ENCODE measurements at places on chromosomes 7 and 10.

GRCh38 chr7:83849131-83849530 is 200.2 kb upstream of the SEMA3E start:
- DNase-seq = no peak

DNA sequence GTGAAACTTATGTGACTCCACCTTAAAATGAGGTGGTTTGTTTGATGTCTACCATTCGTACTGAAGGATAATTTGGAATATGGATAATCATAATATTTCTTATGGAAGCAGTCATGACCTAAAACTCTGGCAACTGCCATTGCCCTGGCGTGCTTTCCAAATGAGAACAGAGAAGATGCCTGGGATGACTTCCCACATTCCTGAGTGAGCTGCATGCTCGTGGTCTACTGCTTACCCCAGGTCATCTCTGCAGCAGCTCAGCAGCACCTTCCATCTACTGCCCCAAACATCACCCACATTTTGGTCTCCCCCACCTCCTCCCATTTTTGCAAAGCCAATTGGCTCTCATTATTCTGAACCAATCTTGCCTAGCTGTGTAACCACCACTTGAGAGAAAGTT is 40.1 kb downstream of the LYZL1 start:
- DNase-seq = no peak

DNA sequence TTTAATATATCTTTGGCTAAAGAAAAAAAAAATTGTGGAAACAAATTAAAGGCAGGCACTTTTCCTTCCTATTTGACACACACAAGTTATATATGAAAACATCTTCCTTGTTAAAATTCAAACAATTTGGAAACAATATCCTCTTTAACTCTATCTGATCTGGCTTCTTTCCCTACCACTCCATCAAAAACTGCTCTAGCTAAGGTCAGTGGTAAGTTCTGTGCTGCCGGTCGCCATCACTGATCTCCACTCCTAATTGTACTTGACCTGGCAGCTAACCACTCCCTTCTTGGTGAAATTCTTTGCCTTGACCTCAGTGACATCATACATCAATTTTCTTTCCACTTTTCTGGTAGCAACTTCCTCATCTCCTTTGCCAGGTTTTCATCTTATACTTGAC is 47.9 kb upstream of the MRLN start:
- DNase-seq = no peak

DNA sequence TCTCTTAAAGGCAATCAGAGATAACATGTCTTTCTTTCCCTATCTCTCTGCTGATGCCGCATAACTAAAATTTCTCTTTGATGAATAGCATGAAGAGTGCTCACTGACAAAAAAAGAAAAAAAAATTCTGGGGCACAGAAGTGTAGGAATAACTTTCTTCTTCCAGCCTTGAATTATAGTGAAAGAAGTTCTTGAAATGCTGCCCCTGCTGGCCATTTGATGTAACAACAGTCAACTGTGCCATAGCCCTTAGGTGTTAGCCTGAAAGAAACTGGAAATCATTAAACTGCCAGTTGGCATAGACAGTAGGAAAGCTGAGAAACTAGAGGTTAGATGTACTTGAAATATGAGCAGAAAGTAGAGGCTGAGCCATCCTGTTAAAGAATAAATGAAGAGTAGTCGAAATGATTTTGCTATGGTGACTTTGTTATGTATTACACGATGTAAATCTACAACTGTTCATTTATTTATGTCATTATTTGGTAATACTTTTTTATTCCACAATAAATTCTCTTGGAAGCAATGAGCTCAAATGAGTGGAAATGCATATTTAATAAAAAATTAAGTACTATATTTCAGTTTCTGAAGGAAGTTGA is 48.3 kb upstream of the FAM171A1 start:
- DNase-seq = no peak

DNA sequence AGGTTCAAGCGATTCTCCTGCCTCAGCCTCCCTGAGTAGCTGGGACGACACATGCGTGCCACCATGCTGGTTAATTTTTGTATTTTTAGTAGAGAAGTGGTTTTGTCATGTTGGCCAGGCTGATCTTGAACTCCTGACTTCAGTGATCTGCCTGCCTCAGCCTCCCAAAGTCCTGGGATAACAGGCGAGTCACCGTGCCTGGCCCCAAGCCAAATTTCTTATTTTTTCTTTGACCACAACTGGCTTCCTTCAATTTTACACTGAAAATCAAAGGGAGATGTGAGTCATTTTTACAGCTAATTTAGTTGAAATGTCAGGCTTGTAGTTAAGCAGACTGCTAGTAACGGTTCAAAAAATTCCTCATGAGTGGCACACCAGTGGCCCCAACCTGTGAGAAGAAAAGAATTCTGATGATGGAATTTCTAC is 7.8 kb downstream of the RNF216 start:
- no peak for DNase-seq

- DNase-seq = peak; percentile 21
Measured at GRCh38 chr10:93006435-93007039, 54.1 kb upstream of the CYP26C1 start.

DNA sequence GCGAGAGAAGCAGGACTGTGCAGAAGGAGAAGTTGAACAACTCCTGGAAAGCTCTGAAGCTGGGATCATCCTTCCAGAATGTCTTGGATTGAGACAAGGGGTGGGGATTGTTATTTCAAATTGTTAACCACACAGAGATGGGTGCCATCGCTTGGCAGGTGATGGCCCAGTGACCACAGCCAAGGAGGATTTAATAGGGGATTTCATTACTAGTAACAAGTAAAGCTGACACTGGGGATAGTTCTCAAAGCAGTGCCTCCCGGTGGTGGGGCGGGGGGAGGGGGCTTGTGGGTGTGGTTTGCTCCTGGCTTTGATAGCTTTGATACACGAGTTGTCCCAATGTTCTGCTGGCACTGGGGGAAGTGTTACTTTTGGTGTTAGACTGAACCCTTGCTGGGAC is 59.2 kb downstream of the ZNF503 start:
- no peak for DNase-seq

GRCh38 chr7:128137181-128137580 is 103.9 kb upstream of the LEP start:
- DNase-seq = no peak

DNA sequence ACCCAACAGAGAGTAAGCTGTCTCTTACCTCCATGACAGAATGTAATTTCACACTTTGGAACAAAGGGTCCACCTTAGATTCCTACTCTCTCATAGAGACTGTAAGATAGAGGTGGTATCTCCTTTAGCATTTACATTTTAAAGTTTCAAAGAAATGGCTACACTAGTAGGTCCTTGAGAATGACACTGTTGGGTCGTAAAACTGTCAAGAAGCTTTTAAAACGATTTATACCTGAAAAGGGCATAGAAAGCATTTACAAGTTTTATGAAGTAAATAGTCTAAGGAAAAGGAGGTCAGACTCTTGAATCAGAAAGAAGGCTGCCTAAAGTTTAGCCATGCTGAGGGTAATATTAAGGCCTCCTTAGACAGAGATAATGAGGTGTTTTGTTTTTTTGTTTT is 1212.4 kb upstream of the PHF14 start:
- no peak for DNase-seq

DNA sequence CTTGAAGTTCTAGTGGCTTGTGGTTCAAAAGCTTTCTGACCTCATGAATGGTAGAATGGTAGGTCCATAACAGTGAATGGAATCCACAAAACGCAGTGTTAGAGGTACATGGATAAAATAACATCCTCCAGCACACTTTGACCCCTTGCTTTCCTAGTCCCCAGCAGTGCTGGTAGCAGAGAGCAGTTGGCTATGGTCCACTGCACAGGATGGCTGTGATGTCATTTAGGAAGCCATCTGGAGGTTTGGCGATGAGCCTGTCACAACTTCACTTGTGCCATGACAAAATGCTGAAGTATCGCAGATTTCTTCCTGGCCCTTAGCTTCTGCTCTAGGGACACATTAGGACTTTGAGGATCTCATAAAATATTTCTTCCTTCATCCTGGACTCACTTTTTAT is 300.0 kb upstream of the FZD8 start:
- DNase-seq = no peak

DNA sequence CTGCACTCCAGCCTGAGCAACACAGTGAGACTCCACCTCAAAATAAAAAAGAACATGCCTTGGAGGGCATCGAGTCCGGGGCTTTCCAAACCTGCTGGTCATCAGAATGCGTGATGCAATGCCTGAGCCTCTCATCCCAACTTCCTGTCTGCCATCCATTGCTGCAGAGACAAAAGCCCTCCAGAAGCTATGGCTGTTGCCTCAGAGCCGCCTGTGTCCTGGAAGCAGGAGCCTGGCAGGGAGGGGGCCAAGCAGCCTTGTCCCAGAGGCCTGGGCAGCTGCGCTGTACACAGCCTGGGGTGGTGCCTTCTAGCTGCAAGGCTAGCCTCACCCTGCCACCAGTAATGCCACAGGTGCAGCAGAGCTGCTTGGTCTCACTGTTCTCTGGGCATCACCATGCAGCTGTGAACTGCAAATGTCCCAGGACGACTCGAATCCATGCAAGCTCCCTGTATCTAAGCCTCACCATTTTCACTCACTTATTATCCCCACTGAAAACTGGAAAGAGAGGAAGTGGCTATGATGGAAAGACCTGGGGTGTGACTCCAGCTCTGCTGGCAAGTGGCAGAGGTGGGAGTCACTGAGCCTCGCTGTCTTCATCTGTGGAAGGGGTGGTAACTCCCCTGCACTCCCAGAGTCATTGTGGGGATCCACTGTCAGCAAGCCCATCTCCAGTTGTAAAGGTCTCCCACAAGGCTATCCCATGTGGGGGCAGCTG is 7.0 kb downstream of the ALOX5 start:
- DNase-seq = no peak

DNA sequence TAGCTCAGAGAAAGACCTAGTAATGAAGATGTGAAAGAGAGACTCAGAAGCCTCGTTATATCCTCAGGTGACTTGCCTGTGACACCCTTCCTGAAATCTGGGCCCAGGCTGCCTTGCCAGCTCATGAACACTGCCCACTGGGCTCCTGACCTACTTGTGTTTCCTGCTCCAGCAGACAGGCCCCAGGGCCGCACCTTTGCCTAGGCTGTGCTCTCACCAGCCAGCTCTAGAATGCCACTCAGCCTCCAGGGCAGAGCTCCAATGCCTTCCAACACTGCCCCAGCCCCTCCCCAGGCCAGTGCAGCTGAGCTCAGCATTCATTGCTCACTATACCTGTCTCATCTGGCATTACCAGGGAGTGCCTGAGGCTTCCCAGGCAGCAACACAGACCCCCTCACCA is 94.3 kb downstream of the DLG5 start:
- no peak for DNase-seq

GRCh38 chr7:23373151-23374004 is 74.2 kb downstream of the MALSU1 start:
- DNase-seq = no peak

- no peak for DNase-seq
Measured at GRCh38 chr10:78981257-78981969, 87.4 kb upstream of the ZMIZ1 start.

GRCh38 chr7:157685430-157686284 is 348.9 kb downstream of the DNAJB6 start:
- DNase-seq = peak; percentile 69

DNA sequence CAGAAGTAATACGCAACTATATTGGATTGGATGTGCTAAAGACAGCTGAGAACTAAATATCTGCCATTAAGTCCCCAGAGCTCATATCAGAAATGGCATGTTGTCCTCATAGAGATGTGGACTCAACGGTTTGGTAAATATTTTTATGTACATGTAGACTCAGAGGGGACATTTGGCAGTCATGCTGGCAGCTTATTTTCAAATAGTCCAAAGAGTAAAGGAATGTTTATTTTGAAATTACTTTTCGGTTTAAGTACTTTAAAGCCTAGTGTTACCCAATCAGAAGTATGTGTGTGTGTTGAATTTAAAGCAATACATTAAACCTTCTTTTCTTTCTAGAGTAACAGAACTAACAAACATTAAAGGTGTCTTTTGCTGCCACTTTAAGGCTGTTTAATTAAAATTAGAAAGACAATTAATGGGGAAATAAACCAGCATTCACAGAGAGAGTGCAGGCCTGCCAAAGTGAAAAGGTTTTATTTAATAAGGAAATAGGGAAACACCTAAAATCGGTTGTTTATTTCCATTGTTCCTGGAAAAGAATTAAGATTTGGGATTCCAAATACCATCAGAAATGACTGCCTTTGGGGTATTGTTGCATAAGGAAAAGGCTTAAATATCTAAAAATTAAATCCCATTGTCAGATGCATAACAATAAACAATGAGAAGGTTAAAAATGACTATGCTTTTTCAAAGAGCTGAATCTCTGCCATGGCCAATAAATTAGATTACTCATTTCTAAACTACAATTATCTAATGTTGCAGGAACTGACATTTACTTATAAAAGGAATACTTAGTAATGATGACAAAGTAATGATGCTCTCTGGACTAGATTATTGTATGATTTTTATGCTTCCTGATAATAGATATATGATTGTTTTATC is 113.4 kb upstream of the AHR start:
- no peak for DNase-seq

DNA sequence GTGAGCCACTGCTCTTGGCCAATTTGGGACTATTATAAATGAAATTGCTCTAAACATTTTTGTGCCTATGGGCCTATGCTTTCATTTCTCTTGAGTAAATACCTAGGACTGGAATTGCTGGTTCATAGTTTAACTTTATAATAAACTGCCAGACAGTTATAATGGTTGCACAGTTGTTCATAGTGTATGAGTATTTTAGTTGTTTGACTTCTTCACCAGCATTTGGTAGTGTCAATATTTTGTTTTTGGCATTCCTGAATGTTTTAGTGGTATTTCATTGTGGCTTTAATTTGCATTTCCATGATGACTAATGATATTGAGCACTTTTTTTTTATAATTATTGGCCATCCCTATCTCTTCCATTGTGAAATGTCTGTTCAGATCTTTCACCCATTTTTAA is 29.5 kb downstream of the PLEKHA8 start:
- DNase-seq = no peak

GRCh38 chr7:102300643-102301221 is 14.1 kb downstream of the SH2B2 start:
- DNase-seq = peak; percentile 75

DNA sequence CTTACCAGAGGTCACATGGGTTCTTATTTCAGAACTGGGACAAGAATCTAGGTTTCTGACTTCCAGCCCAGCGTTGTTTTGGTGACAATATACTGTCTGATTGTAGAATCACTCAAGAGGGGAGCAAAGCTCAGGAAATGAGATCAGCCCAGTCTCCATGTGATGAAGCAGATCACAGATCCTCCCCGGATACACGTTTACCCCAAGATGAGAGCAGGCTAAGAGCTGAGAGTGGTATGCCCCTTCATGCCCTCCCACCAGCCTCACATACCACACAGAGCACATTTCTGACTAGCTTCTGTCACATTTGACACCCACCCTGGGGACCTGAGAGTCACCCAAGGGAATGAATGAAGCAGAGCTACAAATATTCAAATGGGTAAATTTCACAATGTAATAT is 27.1 kb upstream of the PRKCQ start:
- DNase-seq = no peak

DNA sequence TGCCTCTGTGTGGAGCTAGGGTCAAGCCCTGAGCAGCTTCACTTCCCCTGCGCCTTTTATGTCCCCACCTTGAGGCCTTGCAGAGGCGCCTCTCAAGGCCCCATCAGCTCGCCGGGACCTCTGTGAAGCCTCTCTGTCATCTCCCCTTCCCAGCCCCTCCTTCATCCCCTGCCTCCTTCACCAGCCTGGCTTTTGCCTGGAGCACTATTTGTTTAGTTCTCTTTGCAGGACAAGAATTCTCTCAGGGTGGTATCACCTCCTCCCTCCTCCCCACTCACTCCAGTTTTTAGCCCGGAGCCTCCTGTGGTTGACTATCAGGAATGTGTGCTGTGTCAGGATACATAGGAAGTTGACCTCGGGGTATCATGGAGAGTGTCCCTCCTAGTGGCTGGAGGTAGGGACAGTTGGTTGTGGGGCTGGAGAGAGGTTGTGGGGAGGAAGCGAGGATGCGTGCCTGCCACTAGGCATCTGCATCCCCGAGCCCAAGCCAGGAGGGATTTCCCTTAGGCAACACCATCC is 89.8 kb upstream of the ANLN start:
- DNase-seq = no peak

All from retina (tissue), 1 donor.